ENCODE measurements at places on chromosomes 2 and 18.

- DNase-seq = no peak
Measured at GRCh38 chr2:212328136-212328535, 210.5 kb downstream of the ERBB4 start.

DNA sequence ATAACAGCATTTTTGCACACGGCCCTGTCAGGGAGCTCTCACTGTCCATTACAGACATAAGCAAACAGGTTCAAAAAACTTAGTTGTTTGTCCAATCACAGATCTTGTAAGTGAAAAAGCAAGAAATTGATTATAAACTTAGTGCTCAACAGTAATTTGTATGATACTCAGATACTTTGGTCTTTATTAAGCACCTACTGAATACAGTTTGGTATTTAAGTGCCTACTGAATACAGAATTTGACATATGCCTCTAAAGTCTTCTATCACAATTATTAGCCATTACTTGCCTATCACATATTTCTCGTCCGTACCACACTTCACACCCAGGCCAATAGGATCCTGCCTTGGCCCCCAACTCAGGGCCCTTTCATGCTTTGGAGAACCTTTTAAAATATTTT lies 283.1 kb downstream of the SUCLG1 start:
- DNase-seq = no peak

DNA sequence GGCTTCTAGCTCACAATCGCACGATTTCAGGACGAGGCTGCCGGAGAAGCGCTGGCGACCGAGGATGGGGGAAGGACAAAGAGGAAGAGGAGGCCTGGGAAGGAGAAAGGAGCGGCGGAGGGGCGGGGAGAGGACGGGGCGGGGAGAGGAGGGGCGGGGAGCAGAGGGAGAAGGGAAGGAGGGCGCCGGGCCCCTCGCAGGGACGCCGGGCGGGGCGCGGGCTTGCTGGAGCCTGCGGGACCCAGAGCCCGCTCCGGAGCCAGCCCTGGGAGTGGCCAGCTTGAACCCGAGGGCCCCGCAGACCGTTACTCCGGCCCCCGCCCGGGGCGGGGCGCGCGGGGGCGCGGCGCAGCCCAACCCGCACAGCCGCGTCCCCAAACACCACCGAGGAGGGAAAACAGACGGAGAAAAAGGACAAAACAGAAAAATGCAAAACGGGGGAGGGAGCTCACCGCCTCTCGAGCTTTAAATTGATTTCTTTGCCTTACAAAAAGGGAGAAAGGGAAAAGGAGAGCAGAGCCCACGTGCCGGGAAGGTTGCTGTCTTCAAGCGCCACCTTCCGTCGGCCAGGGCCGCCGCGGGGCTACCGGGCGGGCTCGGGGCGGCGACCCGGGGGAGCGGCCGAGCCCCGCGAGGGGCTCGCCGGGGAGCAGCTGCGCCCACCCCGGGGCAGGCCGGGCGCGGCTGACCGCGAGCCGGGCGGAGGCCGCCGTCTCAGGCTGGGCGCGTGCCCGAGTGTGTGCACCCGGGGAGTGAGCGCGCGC lies 781 bp upstream of the SOX11 start:
- DNase-seq = peak; percentile 82

DNA sequence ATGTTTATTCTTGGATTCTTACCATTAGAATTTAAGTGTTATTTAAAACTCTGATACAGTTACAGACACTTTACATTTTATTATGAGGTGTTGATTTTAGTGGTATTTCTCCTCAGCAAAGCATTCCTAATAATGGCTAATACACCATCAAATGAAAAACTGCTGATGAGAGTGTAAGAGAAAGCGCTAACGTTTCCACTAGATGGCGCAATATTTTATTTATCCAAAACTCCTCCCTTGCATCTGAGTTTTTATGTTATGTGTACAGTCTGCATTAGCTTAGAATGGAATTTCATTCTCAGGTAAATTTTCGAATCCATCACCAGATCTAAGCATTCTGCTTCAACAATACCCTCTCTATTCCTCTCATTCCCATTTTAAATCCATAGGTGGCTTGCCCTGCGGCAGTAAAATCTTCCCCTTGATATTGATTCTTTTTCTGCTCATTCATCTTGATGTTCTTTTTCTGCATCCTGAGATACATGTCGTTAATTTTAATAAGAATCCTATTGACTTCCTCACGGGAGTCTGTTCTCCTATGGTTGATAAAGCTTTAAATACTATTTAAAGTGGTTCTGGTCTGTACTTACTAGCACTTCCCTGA lies 53.9 kb downstream of the PRKRA start:
- peak; percentile 62 for DNase-seq

DNA sequence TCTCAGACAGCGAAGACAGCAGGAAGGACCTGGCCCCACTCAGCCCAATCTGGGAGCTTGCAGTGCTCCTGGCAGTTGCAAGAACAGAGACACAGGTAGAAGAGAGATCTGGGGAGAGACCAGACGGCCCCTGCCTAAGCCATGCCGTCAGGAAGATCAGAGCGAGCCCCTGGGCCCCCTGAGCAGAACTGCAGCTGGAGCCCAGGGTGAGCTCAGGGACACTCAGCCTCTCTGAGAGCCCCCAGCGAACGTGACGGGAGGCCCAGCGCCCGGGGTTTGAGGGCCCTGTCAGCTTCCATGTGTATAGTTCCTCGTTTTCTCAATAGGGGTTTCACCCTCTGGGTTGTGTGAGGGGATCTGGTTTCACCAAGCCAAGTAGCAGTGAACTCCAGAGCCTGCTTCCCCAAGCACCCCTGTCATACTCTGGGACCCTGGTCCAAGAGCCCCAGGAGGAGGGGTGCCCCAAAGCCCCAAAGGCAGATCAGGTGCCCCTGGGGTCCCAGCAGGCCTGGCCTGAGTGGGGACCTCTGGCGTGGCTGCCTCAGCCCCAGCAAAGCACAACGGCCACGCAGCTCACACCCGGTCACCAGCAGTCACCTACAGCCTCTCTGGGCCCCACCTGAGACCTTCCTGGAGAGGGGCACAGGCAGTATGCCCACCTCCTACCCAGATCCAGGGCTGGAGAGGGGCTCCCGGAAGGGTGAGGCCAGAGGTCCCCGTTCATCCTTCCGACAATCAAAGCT lies 431.3 kb upstream of the MYT1L start:
- DNase-seq = no peak

GRCh38 chr2:160394153-160394552 lies 99.5 kb downstream of the RBMS1 start:
- DNase-seq = no peak

DNA sequence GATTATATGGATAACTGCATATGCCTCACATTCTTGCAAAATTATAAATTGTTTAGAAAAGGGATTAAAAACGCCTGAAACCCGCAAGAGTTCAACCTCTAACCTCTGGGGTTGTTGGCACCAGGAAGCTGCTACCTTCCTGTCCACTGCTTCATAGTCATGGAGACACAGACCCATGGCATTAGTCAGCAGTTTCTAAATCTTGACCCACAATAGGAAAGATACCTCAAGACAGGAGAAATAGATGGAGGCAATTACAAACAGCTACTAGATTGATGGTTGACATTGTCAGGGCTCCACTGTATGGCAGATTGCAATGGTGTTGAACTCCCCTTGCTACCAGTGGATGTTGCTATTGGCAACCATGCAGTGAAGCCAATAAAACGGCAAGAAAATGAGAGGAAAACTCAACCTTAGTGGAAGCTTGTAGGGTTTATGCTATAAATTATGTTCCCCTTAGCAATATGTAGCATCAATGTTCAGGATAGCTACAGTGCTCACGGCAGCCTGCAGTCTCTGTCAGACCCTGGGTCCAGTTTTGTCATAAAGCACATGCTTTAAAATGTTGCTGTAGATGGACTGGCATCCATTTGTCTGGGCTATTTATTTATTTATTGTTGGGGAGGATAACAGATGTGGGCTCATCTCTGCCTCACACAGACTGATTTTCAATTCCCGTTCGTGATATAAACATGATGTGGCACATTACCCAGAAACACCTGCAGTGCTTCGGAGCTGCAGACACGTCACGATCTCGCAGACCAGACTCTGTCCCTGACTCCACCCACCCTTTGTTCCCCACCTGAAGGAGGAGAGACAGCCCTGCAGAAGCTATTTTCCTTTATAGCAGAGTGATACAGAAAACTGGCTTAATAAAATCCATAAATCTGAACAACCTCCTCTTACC lies 233.4 kb downstream of the AGPS start:
- no peak for DNase-seq

DNA sequence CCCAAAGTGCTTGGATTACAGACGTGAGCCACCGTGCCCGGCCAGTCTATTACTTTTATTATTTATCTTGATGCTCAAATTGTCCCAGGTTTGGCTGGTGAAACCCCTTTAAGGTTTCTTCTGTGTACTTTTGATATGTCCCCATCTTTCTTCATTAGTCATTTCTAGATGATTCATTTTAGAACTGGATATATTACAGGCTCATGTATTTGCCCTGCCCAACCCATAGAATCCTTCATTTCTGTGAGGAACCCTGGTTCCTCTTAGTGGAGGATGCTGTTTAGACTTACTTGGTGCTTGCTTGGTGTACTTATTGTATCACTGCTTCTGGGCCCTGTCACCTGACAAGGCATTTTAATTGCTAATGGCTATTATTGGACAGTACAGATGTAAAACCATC lies 40.1 kb downstream of the KCMF1 start:
- no peak for DNase-seq

GRCh38 chr18:22841840-22842239 lies 91.3 kb upstream of the RBBP8 start:
- DNase-seq = no peak

DNA sequence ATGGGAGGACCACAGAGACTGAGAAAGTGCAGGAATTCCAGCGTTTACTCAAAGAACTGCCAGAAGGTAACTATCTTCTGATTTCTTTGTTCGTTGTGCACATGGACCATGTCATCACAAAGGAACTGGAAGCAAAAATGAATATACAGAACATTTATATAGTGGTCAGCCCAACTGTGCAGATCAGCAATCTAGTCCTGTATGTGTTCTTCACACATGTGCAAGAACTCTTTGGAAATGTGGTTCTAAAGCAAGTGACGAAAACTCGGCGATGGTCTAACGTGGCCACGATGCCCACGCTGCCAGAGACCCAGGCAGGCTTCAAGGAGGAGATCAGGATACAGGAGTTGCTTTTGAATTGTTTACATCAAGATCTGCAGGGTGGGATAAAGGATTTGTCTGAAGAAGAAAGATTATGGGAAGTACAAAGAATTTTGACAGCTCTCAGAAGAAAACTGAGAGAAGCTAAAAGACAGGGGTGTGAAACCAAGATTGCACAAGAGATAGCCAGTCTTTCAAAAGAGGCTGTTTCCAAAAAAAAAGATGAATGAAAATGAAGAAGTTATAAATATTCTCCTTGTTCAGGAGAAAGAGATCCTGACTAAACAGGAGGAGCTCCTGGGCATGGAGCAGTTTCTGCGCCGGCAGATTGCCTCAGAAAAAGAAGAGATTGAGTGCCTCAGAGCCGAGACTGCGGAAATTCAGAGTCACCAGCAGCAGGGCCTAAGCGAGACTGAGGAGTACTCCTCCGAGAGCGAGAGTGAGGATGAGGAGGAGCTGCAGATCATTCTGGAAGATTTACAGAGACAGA lies 8.3 kb upstream of the CHST10 start:
- no peak for DNase-seq

DNA sequence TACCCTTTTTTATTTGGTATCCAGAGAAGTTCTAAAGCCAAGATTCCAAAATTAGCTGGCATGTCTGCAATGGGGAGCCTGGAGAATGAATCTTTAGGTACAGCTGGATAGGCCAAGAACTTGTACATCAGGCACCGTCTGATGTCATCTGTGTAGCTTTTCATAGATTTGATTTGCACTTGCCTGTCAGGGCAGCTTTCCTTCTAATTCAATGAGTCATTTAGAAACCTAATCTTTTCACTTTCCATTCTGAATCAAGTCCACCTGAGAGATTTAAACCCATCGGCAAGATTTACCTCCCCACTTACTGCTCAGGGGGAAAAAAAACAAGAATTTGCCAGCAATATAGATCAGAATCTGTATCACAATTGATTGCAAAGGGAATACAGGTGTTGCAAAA lies 60.9 kb upstream of the ACAA2 start:
- DNase-seq = no peak

DNA sequence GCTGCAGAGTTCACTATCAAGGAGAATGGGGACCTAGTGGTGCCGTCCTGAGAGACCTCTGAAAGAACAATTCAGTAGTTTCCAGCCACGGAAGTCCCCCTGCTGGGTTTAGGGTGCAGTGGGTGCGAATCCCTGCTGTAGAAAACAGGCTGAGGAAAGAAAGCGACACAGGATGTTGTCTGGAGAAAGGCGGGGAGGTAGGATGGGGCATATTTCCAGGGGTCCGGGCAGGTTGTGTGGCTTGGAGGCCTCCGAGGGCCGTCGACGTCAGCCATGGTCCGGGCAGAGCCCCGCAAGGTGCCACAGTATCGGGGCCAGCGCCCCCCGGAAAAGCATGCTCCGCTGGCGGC lies 807 bp upstream of the CREB1 start:
- peak; percentile 53 for DNase-seq

GRCh38 chr2:10028407-10028987 lies 14.9 kb upstream of the KLF11 start:
- no peak for DNase-seq

GRCh38 chr18:60277855-60278480 lies 94.6 kb downstream of the MC4R start:
- DNase-seq = peak; percentile 50

DNA sequence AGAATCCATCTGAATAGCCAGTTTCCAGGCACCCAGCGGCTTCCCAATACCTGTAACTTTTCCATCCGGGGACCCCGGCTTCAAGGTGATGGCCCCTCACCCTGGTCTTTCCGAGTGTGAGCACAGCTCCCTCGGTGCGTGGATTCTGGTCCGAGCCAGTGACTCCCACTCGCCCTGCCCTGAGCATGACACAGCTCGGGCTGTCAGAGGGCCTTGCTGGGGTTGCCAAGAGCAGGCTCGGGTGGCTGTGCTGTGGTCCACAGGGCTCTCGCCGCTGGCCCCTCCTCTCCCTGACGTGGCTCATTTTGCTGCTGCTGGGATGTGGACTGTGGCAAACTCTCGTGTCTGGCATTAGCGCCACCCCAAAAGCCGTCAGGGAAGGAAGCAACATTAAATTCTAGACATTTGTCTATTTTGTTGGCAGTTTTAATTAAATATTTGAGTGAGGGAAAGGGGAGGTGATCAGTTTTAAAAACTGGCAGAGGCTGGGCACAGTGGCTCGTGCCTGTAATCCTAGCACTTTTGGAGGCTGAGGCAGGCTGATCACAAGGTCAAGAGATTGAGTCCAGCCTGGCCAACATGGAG lies 5.6 kb upstream of the ESPNL start:
- no peak for DNase-seq

GRCh38 chr2:136065907-136066306 lies 52.0 kb downstream of the CXCR4 start:
- DNase-seq = no peak

- no peak for DNase-seq
Measured at GRCh38 chr18:77749089-77749488, 499.4 kb downstream of the GALR1 start.

Measured in A172 (cell line).